ENCODE measurements at places on chromosomes 1 and 21. TPM values are rescaled to one million over a fixed set of nuclear protein-coding genes. Genes with fewer than 3 reads are reported as not detected.

DNA sequence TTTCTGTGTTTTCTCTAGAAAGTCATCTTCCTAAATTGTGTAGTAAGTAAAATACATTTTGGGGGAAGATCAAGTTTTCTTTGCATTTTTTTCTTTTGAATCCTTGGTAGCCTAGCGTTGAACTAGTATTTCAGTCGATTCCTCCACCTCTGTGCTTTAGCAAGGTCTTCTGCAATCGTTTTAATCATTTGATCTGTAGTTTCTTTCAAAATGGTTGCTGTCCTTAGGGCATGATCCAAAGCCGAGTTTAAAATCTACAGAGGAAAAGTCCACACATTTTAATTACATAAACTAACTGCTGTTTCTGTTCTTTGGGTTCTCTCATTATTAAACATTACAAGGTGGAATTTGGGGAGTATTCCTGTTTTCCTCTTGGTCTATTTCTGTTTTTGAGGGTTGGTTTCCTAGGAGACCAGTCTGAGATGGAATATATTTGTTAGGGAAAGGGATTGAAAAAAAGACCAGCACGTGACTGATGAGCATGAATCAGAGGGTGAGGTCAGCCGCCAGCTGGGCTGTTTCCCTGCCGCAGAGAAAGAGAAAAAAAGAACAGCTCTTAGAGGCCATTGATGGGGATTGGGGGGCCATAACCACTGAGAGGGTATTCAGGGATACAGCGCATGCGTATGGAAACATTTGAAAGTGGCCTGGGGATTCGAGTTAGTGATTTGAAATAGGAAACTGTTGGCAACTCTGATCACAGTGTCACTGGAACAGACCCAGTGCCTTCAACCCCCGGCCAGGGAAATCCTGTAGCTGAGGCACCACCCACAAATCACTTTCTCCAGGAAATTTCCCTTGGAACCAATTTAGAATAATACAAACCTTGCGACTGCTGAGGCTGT, 40.6 kb downstream of the AKNAD1 start:
- peak overlapping the region; percentile 59 for H3K4me3 ChIP-seq
- H3K27ac ChIP-seq, result peak overlapping the region; percentile 98
- H3K27me3 ChIP-seq, result no peaks in the 10 kb centered on the region
- peak; percentile 91 for DNase-seq
- no peaks in the 10 kb centered on the region for H3K36me3 ChIP-seq
- H3K4me1 ChIP-seq, result peaks cover 32% of the 10 kb centered on the region

DNA sequence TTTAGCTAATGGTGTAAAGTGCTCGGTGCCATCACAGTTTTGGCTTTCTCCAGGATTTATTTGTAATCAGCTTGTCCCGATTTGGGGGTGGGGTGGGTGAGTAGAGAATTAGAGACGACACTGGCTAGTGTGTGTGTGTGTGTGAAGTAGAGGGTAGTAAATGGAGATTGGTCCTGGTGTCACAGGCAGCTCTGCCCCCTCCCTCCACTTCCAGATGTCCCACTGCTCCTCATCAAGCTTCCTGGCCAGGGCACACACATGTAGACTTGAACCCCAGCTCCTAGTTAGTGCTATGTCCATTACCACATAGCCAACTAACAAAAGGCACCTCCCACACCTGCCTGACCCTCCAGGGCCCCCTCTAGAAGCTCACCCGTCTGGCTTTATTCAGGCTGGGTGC, 3.2 kb downstream of the TRNP1 start:
- H3K4me1 ChIP-seq, result peaks cover 63% of the 10 kb centered on the region
- no peak overlapping the region for H3K27ac ChIP-seq
- no peaks in the 10 kb centered on the region for H3K27me3 ChIP-seq
- no peak for DNase-seq
- no peaks in the 10 kb centered on the region for H3K36me3 ChIP-seq
- no peak overlapping the region for H3K4me3 ChIP-seq

DNA sequence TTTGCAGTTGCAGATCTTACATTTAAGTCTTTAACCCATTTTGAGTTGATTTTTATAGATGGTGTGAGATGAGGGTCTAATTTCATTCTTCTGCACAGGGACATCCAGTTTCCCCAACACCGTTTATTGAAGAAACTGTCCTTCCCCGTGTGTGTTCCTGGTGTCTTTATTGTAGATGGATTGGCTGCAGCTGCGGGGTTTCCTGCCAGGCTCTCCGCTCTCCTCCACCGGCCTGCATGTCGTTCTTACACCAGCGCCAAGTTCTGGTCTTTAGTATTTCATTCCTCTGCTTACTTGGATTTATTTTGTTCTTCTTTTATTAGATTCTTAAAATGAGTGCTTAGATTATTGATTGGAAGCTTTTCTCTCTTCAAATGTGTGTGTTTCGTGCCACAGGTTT, 98.9 kb upstream of the COL6A1 start:
- H3K4me3 ChIP-seq, result no peak overlapping the region
- no peak overlapping the region for H3K27ac ChIP-seq
- H3K4me1 ChIP-seq, result peaks cover 10% of the 10 kb centered on the region
- H3K36me3 ChIP-seq, result no peaks in the 10 kb centered on the region
- H3K27me3 ChIP-seq, result no peaks in the 10 kb centered on the region

DNA sequence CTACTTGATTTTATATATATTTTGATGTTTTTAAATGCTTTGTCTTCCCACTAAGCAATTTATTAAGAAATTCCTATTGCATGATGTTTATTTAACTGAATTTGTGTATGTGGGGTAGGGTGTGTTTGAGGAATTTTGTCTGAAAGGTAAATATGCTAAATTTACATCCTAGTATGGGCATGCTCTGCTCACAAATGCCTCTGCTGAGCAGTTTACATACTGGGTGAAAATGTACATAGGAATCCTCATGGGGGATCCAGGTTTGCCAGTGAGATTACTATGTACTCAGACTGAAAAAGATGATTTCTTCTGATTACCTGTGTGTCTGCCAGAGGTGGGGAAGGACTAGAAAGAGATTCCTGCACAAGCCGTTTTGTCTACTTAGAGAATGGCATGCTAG, 126.6 kb downstream of the DISP1 start:
- DNase-seq, result no peak
- H3K36me3 ChIP-seq, result peaks cover 5% of the 10 kb centered on the region
- no peak overlapping the region for H3K4me3 ChIP-seq
- H3K4me1 ChIP-seq, result no peaks in the 10 kb centered on the region

DNA sequence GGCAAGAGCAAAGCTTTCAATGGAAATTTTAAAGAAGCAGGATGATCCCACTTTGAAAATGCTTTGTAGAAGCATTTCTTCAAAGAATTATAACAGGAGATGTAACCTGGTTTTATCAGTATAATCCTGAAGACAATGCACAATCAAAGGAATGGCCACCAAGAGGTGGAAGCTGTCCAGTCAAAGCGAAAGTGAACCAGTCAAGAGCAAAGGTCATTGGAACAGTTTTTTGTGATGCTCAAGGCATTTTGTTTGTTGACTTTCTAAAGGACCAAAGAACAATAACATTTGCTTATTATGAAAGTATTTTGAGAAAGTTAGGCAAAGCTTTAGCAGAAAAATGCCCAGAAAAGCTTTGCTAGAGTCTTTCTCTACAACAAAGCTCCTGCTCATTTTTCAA, 5.5 kb upstream of the CD84 start:
- no peak overlapping the region for H3K27ac ChIP-seq
- H3K36me3 ChIP-seq, result no peaks in the 10 kb centered on the region
- no peaks in the 10 kb centered on the region for H3K4me1 ChIP-seq
- no peak overlapping the region for H3K4me3 ChIP-seq
- H3K27me3 ChIP-seq, result no peaks in the 10 kb centered on the region

DNA sequence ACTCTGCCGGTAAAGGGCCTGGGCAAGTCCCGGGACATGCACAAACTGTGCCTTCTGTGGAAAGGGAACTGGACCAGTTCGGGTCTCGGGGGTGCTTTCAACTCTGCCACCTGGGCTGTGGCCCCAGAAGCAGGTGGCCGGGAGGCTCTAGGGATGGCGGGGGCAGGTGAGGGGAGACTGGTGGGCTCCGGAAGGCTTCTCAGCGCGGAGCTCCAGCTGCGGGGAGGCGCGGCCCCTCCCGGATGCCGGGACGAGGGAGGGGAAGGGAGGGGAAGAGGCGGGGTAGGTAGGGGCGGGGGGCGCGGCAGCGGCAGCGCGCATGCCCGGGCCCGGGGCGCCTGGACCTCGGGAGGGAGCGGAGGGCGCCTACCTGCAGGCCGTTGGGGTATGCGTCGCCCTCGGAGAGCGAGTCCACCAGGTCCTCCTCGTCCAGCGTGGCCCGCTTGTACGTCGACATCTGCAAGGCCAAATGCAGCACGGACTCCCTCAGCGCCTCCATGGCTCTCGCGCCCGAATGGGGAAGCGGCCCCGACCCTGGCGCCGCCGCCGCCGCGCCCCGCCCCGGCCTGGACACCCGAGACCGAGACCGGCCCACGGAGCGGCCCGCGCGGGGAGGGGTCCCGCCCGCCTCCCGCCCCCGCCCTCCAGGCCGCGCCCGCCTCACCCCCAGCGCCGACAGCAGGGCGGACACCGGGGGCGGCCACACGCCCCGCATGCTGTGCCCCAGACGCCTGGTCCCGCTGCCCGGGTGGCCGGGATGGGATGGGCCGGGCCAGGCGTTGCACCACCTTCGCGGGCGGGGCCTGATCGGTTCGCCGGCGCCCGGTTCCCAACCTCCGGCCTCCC, at the start of gene ECE1:
TSS of gene ECE1 (minus strand) at position 764 of the 846 bp plus-strand sequence. CDS start at position 715, 49 bp downstream.
- H3K36me3 ChIP-seq, result no peaks in the 10 kb centered on the region
- no peak for DNase-seq

DNA sequence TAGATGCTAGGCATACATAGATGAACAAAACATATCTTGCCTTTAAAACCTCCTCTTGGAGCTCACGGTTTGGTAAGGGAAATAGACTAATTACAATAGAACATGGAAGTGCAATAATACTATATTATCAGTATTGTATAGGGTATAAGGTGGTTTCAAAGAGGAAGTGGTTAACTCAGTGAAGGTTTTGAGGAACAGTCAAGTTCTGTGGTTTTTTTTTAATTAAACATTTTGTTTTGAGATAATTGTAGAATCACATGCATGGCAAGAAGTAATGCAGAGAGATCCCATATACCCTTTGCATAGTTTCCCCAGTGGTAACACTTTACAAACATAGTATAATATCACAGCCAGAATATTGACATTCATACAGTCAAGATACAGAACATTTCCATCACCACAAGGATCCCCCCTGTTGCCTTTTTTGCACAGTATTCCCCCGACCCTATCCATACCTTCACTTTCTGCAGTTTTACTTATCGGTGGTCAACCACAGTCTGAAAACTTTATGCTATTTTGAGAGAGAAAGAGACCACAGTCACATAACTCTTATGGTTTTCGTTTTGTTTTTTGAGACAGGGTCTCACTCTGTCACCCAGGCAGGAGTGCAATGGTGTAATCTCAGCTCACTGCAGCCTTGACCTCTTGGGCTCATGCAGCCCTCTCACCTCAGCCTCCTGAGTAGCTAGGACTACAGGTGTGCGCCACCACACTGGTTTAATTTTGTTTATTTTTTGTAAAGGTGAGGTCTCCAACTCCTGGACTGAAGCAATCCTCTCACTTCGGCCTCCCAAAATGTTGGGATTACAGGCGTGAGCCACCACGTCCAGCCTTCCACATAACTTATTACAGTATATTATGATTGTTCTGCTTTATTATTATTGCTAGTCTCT, 60.5 kb upstream of the KIAA1614 start:
- DNase-seq, result no peak
- no peak overlapping the region for H3K4me3 ChIP-seq
- H3K27ac ChIP-seq, result no peak overlapping the region
- H3K4me1 ChIP-seq, result peaks cover 10% of the 10 kb centered on the region

Gene HSPA13
- total RNA-seq, result 67.2 TPM

Gene TDRKH
- total RNA-seq, result 6.7 TPM
